Endodermal cell (in vitro differentiated cells): ENCODE measurements at places on chromosomes 5 and 9. TPM values are rescaled to one million over a fixed set of nuclear protein-coding genes. Genes with fewer than 3 reads are reported as not detected.

The GGTA1 gene
- total RNA-seq, result not detected in 2 replicates

The OSMR gene
- 1.3 TPM in 2 replicates for total RNA-seq

The GARIN3 gene
- total RNA-seq, result not detected in 2 replicates

GRCh38 chr5:11687498-11687897 is 216.7 kb downstream of the CTNND2 start:
- no peaks in the 10 kb centered on the region for H3K4me1 ChIP-seq
- no peaks in the 10 kb centered on the region for H3K36me3 ChIP-seq
- H3K27me3 ChIP-seq, result no peaks in the 10 kb centered on the region
- DNase-seq, result no peak
- H3K4me3 ChIP-seq, result no peak overlapping the region
- no peak overlapping the region for H3K27ac ChIP-seq

DNA sequence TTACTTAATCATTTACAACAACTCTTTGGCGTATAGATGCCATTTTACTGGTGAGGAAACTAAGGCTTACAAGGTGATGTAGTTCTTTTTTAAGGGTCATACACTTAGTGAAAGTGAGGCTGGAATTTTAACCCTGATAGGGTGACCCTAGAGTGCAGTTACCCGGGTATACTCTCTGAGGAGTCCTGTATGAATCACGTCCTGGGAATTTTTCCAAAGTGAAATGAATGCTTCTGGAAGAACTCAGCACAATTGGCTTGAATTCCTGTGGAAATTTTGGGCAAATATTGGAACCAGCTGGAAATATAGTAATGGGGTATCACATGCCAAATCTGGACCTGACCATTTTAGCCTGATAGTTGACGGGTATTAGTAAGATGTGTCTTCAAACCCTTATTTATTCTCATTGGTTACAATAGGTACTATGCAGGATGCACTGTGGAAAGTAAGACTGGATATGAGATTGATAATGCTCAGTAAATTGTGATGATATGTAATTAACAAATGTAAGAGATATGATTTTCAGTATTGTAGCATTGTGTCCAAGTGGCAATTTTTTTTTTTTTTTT is 14.8 kb downstream of the SUB1 start:
- peaks cover 89% of the 10 kb centered on the region for H3K36me3 ChIP-seq
- no peaks in the 10 kb centered on the region for H3K4me1 ChIP-seq
- H3K4me3 ChIP-seq, result no peak overlapping the region
- no peaks in the 10 kb centered on the region for H3K27me3 ChIP-seq
- no peak for DNase-seq

DNA sequence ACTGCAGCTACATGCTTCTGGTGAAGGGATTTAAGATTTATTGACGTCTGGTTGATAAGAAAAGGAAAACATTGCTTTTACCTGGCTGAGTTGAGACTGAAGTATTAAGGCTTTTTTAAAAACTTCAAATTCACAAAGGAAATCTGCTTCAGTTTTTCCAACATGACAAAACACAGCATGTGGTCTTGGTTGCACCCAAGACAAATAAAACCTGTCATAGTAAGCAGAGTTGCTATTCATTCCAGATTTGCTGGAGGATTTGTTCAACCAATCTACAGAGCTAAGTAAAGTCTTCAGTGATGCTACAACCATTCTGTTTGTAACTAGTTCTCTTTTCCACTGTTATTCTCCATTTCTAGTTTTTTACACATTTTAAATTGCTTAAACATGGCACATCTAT is 11.3 kb downstream of the C5orf63 start:
- DNase-seq, result no peak
- H3K27me3 ChIP-seq, result peaks cover 7% of the 10 kb centered on the region
- peaks cover 8% of the 10 kb centered on the region for H3K4me1 ChIP-seq
- peak overlapping the region; percentile 31 for H3K4me3 ChIP-seq
- H3K36me3 ChIP-seq, result no peaks in the 10 kb centered on the region
- H3K27ac ChIP-seq, result no peak overlapping the region

GRCh38 chr5:37776826-37777225 is 63.0 kb downstream of the GDNF start:
- H3K4me3 ChIP-seq, result no peak overlapping the region
- H3K36me3 ChIP-seq, result no peaks in the 10 kb centered on the region
- H3K27ac ChIP-seq, result no peak overlapping the region

DNA sequence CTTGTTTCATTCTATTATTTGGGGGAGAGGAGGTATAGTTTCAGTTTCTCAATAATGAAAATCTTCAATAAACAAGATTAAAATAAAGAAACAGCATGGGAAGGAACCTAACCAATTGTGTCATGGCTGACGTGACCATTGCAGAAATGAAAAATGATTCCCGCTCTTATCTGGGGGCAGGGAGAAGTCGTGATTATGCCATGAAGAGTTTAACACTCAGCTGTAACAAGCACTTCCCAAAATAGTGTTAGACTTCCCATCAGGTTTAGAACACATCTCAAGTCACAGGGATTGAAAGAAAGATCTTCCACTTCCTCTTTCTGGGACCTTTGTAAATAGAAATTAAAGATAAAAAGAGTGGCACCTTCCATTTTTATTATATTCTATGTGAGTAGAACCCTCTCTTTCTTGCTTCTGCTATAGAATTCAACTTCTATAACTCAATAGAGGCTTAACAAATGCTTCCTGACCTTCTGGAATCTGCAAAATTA is 122.2 kb downstream of the TRPM6 start:
- H3K36me3 ChIP-seq, result no peaks in the 10 kb centered on the region
- no peaks in the 10 kb centered on the region for H3K27me3 ChIP-seq
- DNase-seq, result no peak

DNA sequence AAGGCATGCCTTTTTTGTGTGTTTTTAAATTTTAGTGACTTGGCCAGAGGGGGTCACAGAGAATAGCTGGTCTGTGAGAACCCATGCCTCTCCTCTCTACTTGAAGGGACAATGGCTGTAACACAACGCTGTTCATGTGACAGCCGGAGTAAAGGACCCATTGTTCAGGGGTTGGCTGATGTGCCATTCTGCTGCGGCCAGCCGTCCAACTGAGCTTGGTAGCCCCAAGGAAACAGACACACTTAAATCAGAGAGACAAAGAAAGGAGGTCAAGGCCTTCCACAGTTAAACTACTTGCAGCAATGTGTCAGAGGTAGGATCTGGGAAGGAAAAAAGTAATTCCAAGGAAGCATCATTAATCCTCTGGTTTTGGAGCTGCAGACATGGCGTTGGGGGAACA is 8.1 kb downstream of the MEGF10 start:
- DNase-seq, result no peak
- H3K4me1 ChIP-seq, result peaks cover 9% of the 10 kb centered on the region
- no peaks in the 10 kb centered on the region for H3K27me3 ChIP-seq
- no peak overlapping the region for H3K4me3 ChIP-seq
- no peaks in the 10 kb centered on the region for H3K36me3 ChIP-seq

DNA sequence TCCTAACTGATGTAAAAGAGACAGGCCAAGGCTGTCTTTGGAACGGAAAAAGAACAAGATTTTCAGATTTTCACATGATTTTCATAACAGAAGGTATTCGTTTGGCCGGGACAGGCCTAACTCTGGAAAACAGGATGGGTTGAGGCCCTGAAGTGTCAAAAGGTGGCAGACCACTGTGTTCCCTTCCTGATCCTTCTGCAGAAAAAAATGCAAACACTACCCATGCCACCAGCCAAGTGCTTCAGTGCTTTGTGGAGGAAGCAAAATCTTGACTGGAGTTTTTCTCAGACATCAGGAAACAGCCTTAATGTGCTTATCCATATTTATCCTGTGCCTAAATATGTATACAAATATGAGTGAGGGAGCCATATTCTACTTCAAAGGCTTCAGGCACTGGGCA is 113.5 kb upstream of the IL6ST start:
- no peaks in the 10 kb centered on the region for H3K36me3 ChIP-seq
- no peak overlapping the region for H3K27ac ChIP-seq
- H3K4me1 ChIP-seq, result no peaks in the 10 kb centered on the region
- no peak for DNase-seq
- no peaks in the 10 kb centered on the region for H3K27me3 ChIP-seq

GRCh38 chr9:73081979-73082657 is 69.5 kb upstream of the ANXA1 start:
- no peaks in the 10 kb centered on the region for H3K27me3 ChIP-seq
- peaks cover 4% of the 10 kb centered on the region for H3K4me1 ChIP-seq
- no peak overlapping the region for H3K4me3 ChIP-seq
- no peak for DNase-seq
- H3K36me3 ChIP-seq, result no peaks in the 10 kb centered on the region
- H3K27ac ChIP-seq, result no peak overlapping the region
